ENCODE measurements at places on chromosomes 7 and 10. TPM values are rescaled to one million over a fixed set of nuclear protein-coding genes. Genes with fewer than 3 reads are reported as not detected.

The NPTX2 gene
- 3.3 TPM for total RNA-seq

The GJD4 gene
- 0.10 TPM for total RNA-seq

The SFMBT2 gene
- 0.86 TPM for total RNA-seq

The IL15RA gene
- 5.0 TPM for total RNA-seq

The ERVW-1 gene
- not detected for total RNA-seq

The HOXA4 gene
- 2.0 TPM for total RNA-seq

The PLXNA4 gene
- 29.5 TPM for total RNA-seq

The CYP26C1 gene
- total RNA-seq: 0.07 TPM

The TNRC18 gene
- 60.2 TPM for total RNA-seq

The RNF32 gene
- 0.33 TPM for total RNA-seq

The SSBP1 gene
- 90.1 TPM for total RNA-seq

The AKR1C3 gene
- total RNA-seq: 74.1 TPM

The ZNF804B gene
- total RNA-seq: not detected

The DLX5 gene
- 0.33 TPM for total RNA-seq

The KCNIP2 gene
- total RNA-seq: 1.5 TPM

The WNT16 gene
- total RNA-seq: 0.33 TPM

The SKIDA1 gene
- 0.36 TPM for total RNA-seq

The ACSM6 gene
- not detected for total RNA-seq

The TAS2R60 gene
- total RNA-seq: not detected

The ST8SIA6 gene
- total RNA-seq: not detected

The RAPGEF5 gene
- 35.8 TPM for total RNA-seq

The JAKMIP3 gene
- total RNA-seq: 0.13 TPM

The TMEM178B gene
- 2.3 TPM for total RNA-seq

The ZC3HAV1L gene
- 23.7 TPM for total RNA-seq

The FAM149B1 gene
- 42.3 TPM for total RNA-seq

The CBX3 gene
- 66.3 TPM for total RNA-seq

The RET gene
- 0.23 TPM for total RNA-seq

The TACC2 gene
- 8.8 TPM for total RNA-seq

The LRRC18 gene
- total RNA-seq: not detected

The ADAM22 gene
- 0.52 TPM for total RNA-seq

The DOCK4 gene
- total RNA-seq: 20.3 TPM

The TAF3 gene
- total RNA-seq: 1.9 TPM

The EPO gene
- total RNA-seq: not detected

The EEPD1 gene
- 3.8 TPM for total RNA-seq

The ZNF117 gene
- 6.4 TPM for total RNA-seq

The GRM8 gene
- total RNA-seq: 0.13 TPM

The AMPH gene
- total RNA-seq: 0.13 TPM

The C1QL3 gene
- not detected for total RNA-seq

The HPS1 gene
- total RNA-seq: 34.3 TPM

The SPDYE16 gene
- not detected for total RNA-seq

The GRM3 gene
- not detected for total RNA-seq

The AKR1C4 gene
- not detected for total RNA-seq

The DNAH11 gene
- 0.92 TPM for total RNA-seq

The C7orf33 gene
- total RNA-seq: not detected

The DYDC2 gene
- not detected for total RNA-seq

The SRRM3 gene
- total RNA-seq: 0.26 TPM

The CLCN1 gene
- 0.07 TPM for total RNA-seq
